Ammon's horn (tissue), 1 donor: ENCODE measurements at places on chromosomes 2 and 18.

DNA sequence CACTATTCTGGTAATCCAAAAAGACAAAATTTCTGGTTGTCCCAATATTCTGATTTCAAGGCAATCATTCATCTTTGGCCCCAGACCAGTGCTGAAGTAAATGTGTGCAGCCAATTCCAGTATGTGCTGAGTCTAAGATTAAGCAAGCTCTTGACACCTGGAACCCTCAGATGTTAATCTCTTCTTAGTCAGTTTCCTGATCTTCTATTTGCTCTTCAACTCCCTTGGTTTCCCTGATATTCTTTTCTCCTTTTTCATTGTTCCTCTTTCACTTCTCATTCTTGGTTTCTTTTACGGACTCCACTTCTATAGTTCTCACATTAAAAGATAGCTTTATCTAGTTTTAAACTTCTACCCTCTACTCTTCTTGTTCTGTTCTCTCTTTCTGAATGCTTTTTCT is 445.7 kb upstream of the FANCL start:
- DNase-seq = no peak

- no peak for DNase-seq
Measured at GRCh38 chr18:51660188-51660715, 462.8 kb upstream of the MEX3C start.

DNA sequence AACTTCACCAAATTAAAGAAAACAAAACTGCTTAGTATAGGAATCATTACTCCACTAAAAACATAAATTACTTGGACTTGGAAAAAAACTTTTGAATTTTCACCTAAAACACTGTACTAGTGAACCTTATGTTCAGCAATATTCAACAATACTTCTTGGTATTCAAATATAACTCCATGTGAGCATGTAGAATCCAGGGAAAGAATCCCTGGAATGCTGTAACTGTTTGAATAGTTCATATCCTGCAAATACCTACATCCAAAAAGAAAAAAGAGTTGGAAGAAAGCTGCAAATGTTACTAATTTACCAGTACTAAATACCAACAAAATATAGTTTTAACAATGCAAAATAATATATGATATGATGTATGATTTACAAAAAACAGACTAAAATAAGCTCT is 65.4 kb downstream of the IKZF2 start:
- no peak for DNase-seq

DNA sequence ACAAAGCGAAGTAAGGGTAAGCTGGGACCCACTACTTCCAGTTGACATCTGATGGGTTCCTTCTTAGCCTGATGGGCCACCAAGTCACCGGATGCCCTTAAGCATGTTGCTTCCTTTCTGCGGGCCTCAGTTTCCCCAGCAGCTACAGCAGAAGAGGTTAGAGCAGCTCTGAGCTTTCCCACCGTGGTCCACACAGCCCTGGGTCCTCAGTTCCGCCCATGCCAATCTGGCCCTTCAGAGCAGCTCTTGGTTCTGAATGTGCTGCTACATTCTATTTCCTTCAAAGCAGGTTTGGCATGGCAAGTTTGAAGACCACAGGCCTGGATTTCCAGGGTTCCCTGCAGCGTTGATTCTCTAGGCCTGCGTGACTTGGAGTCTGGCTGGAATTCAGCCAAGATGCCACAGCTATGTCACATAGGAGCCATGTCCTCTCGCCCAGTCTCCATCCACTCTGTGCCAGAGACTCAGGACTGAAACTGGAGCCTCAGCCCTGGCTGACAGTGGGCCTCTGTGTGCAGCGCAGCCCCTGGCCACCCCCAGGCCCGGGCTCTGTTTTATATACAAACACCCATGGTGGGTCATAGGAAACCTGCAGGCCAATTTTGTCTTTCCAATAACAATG is 79.6 kb downstream of the TFCP2L1 start:
- DNase-seq = peak; percentile 37

GRCh38 chr2:31080361-31080760 is 57.9 kb downstream of the GALNT14 start:
- DNase-seq = no peak

DNA sequence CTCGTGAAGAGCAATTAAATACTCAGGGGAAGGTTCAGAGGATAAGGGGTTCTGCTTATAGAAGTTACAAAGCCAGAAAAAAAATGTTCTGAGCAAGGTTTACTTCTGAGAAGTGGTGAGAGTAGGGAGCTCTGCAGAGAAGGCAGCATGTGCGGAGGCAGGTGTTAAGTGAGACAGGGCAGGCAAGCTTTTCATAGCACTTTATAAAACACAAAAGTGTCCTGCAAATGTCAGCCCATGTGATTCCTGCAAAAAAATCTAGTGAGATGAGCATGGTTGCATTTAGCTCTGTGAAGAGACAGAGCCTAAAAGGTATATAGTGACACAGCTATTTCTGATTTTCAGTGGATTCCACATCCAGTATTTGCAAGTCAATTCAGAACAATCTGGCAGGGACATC is 223.8 kb upstream of the SYT4 start:
- peak; percentile 63 for DNase-seq

DNA sequence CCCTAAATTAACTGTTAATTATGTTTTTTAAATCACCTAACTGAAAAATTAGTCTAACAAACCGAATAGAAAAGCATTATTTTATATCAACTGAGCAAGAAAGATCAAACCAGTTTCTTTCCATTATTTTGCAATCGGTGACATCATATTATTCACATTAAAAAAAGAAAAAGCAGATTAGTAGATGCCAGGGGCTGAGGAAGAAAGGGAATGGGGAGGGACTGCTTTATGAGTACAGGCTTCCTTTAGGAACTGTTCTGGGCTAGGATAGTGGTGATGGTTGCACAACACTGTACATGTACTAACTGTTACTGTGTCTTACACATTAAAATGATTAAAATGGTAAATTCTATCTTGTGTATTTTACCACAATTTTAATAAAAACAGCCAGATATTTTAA is 59.3 kb downstream of the COBLL1 start:
- DNase-seq = no peak

GRCh38 chr2:12201369-12201768 is 454.9 kb downstream of the LPIN1 start:
- peak; percentile 40 for DNase-seq

DNA sequence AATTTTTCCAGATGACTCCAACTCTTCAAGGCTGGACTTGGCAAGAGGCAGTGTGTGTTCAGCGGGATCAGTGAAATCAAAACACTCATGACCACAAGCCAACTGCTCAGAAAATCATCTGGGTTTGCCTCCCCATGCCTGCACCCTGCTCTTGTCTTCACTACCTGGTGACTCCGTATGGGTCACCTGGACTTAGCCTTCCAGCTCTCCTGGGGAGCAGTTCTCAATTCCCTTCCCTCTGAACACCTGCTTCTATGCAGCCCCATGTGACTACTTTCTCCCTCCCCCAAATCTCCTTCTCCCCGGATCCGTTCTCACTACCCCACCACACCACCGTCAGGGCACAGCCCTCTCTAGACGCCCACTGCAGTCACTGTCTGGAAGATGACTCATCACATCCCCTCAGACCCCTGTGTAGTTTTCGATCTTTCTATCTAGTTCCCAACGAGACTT is 130.2 kb upstream of the ID2 start:
- DNase-seq = no peak

- DNase-seq = peak; percentile 45
Measured at GRCh38 chr2:234994438-234995321, 42.9 kb downstream of the SH3BP4 start.

GRCh38 chr2:23446916-23447315 is 61.9 kb downstream of the KLHL29 start:
- DNase-seq = no peak

DNA sequence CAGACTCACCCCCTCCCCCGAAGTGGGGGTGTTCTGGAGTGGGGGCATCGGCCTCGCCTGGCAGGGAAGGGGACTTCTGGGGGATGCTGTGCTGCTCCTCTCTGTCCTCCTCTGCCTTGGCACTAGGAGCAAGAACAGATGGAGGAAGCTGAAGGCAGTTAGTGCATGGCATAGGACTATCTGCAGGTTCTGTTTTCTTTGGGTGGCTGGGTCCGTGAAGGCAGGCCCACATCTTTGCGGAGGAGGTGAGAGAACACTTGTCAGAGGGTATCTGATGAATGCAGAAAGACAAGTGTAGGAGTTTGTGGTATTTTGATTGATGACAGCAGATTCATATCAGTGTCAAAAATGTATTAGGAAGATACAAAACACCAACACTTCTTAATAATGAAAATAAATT is 411.4 kb downstream of the TSN start:
- DNase-seq = peak; percentile 64

DNA sequence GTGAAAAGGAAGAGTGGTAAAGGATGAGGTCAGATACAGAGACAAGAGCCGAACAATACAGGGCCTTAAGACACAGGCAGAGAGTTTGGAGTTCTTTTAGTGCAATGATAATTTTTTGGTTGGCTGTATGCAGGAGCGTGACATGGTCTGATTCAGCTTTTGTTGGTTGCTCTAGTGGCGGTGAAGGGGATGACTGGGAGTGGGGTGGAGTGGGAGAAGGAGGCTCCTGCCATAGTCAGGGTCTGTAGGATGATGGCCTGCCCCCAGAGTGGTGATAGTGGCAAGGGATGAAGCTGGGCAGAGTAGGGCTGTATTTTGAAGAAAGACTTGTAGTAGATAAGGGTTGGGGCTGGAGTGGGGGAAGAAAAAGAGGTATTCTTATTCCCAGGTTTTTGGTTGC is 306.6 kb upstream of the VWC2L start:
- no peak for DNase-seq

DNA sequence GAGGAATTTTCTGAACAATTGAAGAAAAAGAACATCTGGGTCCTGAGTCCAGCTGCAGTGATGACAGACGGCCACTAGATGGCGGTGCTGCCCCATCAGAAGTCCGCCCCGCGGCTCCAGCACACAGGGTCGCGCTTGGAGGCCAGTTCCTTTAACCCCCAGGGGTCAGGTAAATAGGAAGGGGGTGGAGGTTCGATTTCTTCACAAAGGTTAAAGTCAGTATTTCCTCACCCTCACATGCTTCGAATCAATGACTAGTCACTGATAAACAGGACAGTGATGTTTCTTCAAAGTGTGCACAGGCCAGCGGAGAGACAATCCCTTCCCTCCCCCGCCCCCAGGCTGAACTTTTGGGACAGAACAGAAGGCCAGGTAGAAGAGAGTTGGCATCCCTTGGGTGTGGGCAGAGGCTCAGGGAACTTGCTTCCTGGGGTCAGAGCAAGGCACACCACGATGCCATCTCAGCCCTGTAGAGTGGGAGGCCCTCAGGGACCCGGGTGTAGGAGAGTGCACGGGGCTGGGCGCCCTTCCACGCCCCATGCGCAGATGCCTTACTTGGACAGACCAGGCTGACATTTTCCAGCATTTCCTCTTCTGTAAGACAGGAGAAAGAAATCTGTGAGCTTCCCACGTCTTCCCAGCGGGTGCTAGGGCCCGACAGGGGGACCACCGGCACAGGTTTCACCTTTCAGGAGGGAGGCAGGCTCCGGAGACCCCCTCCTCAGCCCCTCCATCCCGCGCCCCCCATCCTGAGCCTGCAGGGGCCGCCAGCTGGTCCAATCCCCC is 722 bp downstream of the APOB start:
- peak; percentile 82 for DNase-seq

- DNase-seq = peak; percentile 67
Measured at GRCh38 chr18:3524706-3525105, 74.7 kb downstream of the TGIF1 start.

DNA sequence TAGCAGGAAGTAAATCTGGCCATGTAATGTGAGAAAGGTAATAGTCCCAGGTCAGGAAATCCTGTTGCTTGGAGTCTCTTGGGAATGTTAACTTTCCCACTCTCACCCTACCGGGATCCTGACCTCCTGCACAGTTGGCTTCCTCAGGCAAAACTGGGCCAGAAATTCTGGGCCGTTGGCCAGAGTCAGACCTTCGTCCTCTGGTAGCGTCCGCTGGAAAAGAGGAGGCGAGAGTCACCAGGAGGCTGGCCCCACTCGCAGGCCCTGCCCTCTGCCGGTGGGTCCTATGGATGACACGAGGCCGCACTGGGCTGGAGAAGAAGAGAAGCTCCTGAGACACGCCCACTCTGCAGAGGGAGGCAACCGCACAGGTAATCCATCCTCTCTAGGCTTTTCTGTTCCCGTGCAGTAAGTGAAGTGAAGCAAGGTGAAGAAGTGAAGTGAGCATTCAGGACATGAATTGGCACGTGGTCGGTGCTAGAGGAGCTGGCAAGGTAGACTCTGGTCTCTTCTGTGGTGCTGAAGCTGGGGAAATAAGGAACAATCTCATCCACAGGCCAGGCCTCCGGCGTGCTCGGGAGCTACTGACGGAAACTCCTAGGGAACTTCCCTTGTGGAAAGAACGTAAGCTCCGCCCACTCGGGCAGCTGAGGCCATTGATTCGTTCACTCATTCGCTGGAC is 182.7 kb upstream of the GLI2 start:
- DNase-seq = peak; percentile 68

GRCh38 chr2:58039170-58039611 is 7.4 kb upstream of the VRK2 start:
- DNase-seq = no peak

DNA sequence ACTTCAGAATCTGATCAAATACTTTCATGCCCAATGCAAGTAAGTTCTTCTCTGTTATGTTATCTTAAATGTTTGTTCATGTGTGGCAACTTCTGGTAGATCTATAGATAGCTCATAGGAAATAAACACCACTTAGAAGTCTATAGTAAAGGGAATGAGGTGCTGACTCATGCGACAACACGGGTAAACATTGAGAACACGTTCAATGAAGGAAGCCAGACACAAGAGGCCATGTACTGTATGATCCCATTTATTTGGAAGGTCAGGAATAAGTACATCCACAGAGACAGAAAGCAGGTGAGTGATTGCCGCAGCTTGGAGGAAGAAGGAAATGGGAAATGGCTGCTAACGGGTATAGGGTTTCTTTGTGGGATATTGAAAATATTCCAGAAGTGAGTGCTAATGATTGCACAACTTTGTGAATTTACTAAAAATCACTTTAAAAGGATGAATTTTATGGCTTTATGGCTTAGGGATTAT is 95.4 kb downstream of the ITGB1BP1 start:
- no peak for DNase-seq

- DNase-seq = no peak
Measured at GRCh38 chr2:15364561-15364960, 196.6 kb downstream of the NBAS start.

GRCh38 chr2:188813857-188814256 is 160.3 kb upstream of the COL3A1 start:
- DNase-seq = no peak

GRCh38 chr2:45623098-45623497 is 12.0 kb upstream of the SRBD1 start:
- DNase-seq = no peak

DNA sequence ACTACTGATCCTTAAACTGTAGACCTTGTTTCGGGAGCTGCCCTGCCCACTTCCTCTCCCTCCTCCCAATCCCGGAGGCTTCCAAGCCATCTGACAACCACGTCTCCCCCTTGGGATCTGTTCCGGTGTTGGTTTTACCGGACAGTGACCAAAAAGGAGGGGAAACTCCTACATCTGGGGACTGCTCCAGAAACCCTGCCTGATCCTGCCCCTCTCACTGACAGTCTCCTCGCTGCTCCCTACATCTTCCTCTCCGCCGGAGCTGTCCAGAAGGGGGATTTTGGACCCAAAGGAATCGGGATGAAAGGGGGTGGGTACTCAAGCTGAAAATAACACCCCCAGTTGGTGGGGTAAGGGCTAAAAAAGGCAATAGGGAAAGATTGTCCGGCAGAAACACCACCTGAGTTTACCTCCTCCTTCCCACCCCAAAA is 1.5 kb downstream of the INO80D start:
- DNase-seq = peak; percentile 75
